ENCODE measurements at places on chromosomes 3 and 15.

GRCh38 chr3:174315225-174315624 lies 543.9 kb upstream of the NAALADL2 start:
- DNase-seq: no peak

GRCh38 chr15:100932676-100933348 lies 13.7 kb downstream of the LRRK1 start:
- DNase-seq: no peak

DNA sequence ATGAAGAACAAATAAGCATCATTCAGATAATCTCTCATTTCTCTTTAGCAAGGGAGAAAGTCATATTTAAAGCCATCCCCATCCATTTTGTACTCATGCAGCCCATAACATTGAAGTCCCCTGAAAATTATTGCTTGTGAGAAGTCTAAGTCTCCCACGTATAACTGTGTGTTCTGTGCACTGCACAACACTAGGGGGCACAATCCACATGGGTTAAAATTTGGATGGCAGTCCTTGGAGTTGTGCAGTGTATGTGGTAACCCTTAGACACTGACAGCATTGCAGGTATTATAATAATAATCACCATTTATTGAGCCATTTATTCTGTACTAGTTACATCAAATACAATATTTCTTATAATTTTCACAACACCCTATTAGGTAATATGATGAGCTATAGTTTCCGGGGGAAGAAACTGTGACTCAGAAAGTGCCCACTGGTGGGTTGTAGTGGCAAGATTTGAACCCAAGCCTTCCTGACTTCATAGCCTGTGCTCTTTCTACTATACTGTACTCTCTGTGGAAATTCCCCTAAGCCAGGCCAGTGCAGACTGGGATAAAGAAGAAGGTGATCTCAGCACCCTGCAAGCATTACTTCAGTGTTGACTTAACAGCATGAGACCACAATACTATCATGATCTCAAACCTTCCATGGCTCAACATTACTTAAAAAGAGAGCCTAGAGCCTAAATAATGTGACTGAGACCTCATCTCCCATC lies 15.7 kb downstream of the KCNAB1 start:
- no peak for DNase-seq

DNA sequence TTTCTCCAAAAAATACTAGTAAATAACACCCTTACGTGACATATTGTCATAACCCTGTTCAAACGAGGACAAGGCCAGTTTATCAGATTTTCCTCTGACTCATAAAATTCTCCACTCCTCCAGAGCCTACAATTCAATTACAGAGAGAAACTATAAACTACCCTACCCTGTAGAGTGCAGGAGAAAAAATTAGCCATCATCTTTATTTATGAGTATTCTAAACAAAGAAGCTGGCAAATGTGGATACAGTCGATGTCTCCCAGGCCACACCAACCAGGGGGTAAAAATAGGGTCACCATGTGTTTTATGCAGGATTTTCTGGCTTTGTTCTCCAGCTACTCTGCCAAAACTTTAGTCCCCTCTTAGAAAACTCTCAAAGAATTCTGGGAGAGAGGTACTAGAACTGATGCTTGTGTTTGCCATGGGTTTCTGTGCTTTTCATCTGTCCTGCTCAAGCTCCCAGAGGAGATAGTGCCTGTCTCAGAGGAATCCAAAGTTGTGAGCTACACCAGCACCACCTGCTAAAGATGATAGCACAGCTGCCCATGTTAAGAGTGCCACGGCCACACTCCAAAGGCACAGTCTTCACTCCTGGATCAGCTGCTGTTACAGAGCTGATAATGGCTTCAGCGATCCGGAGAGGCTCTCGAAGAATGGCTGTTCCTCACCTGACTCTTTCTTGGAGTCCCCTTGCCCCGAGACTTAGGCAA lies 150.2 kb downstream of the IMPG2 start:
- DNase-seq: no peak

DNA sequence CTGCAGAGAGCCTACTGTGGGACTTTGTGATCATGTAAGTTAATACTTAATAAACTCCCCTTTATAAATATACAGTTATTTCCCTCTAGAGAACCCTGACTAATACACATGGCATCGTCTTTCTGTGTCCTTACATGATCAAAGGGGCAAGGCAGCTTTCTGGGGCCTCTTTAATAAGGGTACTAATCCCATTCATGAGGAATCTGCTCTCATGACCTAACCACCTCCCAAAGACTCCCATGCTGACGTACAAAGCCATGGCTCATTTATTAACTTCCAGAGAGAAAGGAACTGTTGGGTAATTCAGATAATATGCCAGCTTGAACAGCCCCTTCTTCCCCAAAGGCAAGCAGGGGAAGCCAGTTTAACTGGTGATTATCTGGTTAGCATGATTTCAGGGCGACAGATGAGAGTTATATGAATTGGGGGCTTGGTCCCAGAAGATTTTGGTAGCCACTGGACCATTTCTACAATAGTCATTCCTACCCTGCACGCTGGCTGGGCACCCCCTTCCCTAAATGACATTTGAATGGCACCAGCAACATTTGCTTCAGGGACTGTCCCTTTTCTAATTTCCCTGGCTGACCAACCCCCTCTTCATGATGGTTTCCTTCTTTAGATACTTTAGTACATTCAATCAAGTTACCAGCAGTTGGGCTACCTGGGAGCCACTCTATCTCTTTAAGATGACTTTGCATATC lies 83.6 kb upstream of the C3orf80 start:
- DNase-seq: no peak

DNA sequence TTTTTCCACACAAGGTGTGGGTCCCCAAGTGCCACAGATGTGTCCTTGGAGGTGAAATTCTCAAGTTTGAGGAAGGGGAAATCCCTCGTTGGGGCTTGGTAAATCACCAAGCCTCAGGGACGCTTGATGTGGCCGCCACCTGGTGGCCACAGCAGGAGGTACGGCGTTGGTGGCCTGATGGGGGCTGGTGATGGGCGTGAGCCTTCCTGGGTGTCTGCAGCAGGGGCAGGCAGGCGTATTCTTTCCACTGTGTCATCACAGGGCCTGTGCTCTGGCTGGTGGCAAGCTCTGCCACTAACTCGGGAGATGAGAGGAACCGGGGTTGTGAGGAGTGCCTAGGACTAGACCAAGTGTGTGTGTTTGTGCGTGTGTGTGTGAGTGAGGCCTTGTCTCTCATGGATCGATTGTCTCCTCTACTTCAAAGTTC lies 4.2 kb downstream of the ACOX2 start:
- DNase-seq: peak; percentile 35

GRCh38 chr15:74648051-74648842 lies 32.6 kb downstream of the CLK3 start:
- DNase-seq: no peak

GRCh38 chr3:193620650-193621049 lies 27.6 kb downstream of the OPA1 start:
- no peak for DNase-seq

GRCh38 chr3:36988356-36988755 lies 4.6 kb downstream of the EPM2AIP1 start:
- DNase-seq: no peak

DNA sequence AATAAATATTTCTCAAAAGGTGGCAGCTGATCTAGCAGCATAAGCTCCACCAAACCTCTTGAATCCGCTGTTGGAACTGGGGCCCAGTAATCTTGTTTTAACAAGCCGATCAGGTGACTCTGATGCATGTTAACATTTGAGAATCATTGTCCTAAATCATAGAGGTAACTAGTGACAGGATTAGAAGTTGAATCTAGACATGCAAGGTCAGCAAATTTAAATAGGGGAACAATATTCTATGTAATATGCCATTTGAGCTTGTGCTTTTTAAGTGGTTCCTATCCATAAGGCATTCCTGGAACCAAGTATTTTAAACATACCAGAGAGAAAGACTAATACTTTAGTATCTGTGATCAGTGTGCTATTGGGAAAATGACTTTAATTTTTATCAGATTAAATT lies 412.8 kb downstream of the PYDC2 start:
- DNase-seq: no peak

DNA sequence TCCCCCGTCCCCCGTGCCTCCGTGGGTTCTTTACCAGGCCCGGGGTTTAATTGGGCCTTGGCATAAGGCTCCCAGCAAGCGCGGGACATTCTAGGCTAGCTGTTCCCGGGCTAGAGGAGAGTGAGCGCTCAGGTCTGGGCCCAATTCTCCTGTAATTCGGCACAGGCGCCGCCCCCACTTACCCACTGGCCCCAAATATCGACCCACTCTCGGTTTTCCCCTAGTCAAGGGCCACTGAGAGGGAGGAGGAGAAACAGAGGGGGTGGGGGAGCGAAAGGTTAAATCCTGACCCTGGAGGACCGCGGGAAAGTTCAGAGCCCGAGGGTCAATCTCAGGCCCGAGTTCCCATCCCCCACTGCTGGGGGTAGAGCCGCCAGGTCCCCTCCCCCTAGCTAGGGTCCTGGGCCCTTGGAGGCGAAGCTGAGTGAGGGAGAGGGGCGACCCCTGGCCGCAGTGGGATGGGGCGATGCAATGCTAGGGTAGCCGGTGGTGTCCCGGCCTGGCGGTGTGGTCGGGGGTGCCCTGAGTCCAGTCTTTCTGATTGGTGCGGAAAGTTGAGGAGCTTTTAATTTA lies 8.5 kb upstream of the ONECUT1 start:
- DNase-seq: no peak

GRCh38 chr3:157581371-157581770 lies 78.2 kb upstream of the VEPH1 start:
- DNase-seq: no peak

DNA sequence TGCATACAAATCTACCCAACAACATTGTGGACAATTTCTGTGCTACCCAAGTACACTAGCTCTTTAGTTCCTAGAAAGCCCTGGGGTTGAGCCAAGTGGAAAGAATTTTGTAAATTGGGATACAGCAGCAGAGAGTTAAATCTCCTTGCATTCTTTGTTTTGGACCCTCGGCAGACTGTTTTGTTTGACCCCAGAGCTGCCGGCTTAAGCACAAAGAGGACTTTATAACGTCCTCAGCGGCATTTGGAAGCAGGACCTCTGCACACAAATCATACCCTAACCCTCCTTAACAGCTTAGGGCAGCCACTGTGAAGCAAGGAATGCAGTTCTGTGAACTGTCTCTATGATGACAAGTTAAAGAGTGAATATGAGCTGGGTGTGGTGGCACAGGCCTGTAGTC lies 415.3 kb downstream of the CNTN4 start:
- DNase-seq: no peak

DNA sequence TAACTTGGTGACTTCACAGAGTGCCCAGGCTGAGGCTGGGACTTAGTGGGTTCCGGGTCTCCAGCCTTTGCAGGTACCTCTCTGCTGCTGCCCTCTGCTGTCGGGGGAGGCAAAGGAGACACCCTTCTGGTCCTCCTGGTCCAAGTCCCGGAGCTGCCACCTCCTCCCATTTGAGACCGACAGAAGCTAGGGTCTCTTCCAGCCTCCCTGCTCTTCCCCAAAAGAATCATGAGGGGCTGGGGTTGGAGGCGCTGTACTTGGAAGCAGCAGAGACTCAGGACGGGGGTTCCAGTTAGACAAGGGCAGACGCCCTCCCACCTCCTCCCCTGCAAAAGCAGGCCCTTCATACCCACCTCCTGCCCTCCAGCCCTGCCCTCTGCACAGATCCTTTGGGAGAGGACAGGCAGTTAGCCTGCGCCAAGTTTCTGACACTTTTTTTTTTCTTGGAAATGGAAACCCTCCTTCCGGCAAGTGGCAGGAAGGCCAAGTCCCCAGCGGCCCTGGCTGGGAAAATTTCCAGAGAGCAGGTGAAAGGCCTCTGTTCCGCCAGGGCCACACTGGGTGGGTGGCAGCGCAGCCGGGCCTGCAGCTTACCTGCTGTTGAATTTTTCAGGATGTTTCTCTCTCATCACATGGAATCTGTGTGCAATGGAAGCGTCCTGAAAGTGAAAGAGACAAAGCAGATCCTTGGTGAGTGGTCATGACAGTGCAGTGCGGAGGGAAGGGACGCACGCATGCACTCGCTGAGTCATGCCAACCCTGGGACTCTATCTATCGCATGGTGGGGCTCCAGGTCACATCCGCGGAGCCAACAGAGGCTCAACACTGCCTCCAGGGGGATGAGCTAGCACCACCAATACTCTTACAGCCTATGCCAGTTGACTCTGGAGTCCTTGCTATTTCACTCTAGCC lies 119.9 kb downstream of the DGKG start:
- no peak for DNase-seq

DNA sequence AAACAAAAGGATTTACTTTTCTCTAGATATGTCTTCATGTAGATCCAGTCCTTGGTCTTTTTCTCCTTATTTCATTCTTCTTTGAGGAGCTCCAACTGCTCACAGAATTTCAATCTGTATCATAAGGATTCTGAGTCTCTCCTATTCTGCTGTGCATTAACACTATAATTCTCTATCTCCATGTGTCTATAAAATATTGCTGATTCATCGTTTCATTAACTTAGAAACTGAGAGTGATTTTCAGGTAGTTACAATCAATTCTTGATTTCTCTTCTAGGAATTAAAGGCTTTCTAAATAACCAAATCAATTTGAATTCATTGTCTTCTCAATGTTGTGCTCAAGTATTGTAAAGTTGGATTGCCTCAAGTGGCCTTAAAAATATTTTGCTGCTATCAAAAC lies 651.5 kb upstream of the CADM2 start:
- DNase-seq: no peak

DNA sequence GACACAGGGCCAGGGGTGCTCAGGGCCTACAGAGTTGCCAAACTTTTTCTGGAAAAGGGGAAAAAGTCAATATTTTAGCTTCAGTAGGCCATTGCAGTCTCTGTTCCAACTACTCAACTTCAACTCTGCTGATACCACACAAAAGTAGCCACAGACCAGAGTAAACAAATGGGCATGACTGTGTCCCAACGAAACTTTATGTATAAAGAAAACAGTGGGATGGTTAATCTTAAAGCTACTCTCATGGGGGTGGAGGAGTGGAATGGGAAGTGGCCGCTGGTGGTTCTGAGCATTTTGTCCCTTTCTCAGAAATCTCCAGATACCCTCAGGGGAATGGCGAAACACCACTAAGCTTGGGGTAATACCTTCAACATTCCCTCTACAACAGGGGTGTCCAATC lies 69.9 kb downstream of the OSBPL10 start:
- DNase-seq: no peak

- DNase-seq: no peak
These were observed 75.6 kb downstream of the TRAK1 start for GRCh38 chr3:42166662-42167300.

GRCh38 chr3:120214176-120214575 lies 70.8 kb downstream of the GPR156 start:
- DNase-seq: no peak

GRCh38 chr3:64773137-64773536 lies 85.3 kb upstream of the ADAMTS9 start:
- no peak for DNase-seq

DNA sequence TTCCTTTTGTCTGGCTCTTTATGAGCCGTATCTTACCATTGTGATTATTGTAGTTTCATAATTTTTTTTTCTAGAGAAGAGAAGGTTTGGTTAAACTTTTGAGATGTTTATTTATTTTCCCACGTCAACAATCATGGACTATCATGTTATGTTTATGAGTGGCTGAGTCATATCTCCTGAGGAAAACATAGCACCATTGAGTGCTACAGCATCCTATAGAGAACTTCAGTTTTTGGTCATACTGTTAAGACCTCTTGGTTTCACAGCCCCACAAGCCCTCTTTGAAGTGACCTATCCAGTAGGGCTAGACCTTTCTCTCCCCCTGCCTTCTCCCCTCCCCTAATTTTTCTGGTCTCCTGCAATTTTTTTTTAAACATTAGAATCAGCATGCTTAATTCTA lies 20.8 kb downstream of the PIK3CA start:
- no peak for DNase-seq

Measured in GM04504 (cell line).